Osteoblast (primary cell): ENCODE measurements at places on chromosomes 5 and 9.

GRCh38 chr5:149411738-149412519 lies 32.8 kb upstream of the IL17B start:
- no peak overlapping the region for H3K4me3 ChIP-seq
- no peaks in the 10 kb centered on the region for H3K27me3 ChIP-seq
- H3K4me1 ChIP-seq, result peaks cover 87% of the 10 kb centered on the region
- DNase-seq, result no peak
- H3K27ac ChIP-seq, result peak overlapping the region; percentile 92

DNA sequence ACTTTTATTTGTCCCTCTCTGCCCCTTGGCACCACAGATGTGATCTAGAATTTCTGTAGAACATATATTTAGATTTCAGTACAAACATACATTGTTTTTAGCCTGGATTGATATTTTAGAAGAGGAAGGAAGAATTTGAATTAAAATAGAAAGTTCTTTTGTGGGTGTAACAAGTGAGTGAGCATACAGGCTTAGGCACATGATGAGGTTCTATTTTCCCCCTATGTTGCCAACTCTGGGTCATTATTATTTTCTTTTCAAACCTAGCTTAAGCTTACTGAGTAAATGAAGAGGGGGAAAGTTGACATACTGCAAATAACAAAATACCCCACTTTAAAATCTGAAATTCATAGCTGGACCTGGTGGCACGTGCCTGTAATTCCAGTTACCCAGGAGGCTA lies 102.9 kb downstream of the GCNT1 start:
- peak overlapping the region; percentile 83 for H3K27ac ChIP-seq
- no peaks in the 10 kb centered on the region for H3K27me3 ChIP-seq

DNA sequence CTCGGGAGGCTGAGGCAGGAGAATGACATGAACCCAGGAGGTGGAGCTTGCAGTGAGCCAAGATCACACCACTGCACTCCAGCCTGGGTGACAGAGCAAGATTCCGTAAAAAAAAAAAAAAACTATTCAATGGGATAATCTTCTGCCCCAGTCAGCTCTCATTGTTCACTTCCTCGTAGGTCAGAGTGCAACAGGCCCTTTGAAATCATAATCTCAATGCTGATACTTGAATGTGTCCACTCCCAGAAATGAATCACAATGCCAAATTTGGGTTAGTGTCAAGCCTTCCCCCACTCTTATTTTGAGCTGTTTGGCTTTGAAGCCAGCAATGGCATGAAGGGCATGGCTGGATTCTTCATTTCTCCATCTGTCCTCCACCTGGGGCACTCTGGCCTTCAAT lies 610.3 kb upstream of the KLF4 start:
- H3K4me1 ChIP-seq, result no peaks in the 10 kb centered on the region
- DNase-seq, result no peak
- no peaks in the 10 kb centered on the region for H3K36me3 ChIP-seq
- no peaks in the 10 kb centered on the region for H3K27me3 ChIP-seq
- no peak overlapping the region for H3K4me3 ChIP-seq

GRCh38 chr5:136082390-136083193 lies 50.1 kb upstream of the SMAD5 start:
- DNase-seq, result peak; percentile 78
- peaks cover 3% of the 10 kb centered on the region for H3K4me1 ChIP-seq
- no peak overlapping the region for H3K4me3 ChIP-seq

GRCh38 chr9:136007934-136008692 lies 46.9 kb upstream of the UBAC1 start:
- H3K4me3 ChIP-seq, result no peak overlapping the region
- H3K4me1 ChIP-seq, result peaks cover 7% of the 10 kb centered on the region
- H3K27me3 ChIP-seq, result no peaks in the 10 kb centered on the region
- DNase-seq, result peak; percentile 99
- H3K27ac ChIP-seq, result no peak overlapping the region

DNA sequence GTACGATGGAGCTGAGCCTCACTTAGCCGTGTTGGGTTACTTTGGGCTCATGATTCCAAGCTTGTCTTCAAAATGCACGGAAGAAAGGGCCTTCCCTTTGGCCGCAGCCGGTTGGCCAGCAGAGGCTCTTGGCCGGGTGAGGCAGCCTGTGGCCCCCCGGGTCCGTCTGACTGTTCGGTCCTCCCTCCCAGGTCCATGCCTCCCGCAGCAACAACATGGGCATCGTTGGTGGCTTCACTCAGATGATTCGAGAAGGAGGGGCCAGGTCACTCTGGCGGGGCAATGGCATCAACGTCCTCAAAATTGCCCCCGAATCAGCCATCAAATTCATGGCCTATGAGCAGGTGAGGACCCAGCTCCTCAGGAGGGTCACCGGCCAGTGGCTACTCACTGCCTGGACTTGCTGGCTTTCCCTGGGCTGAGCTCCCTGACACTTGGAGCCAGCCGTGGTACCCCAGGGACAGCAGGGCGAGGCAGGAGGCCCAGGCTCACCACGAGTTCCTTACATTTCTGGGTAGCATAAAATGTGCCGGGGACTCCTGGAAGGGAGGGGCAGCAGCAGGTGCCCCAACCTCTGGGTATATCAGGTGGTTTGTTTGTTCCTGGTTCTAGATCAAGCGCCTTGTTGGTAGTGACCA lies 21.9 kb downstream of the PTGES2 start:
- H3K4me3 ChIP-seq, result no peak overlapping the region
- H3K36me3 ChIP-seq, result peaks cover 70% of the 10 kb centered on the region
- no peak overlapping the region for H3K27ac ChIP-seq
- no peaks in the 10 kb centered on the region for H3K4me1 ChIP-seq

DNA sequence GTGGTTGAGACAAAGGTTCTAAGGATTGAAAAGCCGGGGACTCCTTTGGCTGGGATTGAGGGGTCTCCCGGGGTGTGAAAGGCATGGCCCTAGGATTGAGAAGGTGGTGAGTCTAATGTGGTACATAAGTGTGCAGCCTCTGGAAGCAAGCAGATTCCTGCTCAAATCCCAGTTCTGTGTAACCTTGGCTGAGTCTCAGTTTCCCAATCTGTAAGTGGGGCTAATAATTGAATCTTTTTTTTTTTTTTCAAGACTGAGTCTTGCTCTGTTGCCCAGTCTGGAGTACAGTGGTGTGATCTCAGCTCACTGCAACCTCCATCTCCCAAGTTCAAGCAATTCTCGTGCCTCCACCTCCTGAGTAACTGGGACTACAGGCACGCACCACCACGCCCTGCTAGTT lies 5.9 kb downstream of the SH2D3C start:
- no peak overlapping the region for H3K27ac ChIP-seq
- H3K4me3 ChIP-seq, result no peak overlapping the region
- no peak for DNase-seq
- H3K27me3 ChIP-seq, result peaks cover 4% of the 10 kb centered on the region

GRCh38 chr5:175222621-175223020 lies 221.4 kb downstream of the DRD1 start:
- no peaks in the 10 kb centered on the region for H3K36me3 ChIP-seq
- H3K4me1 ChIP-seq, result peaks cover 5% of the 10 kb centered on the region
- H3K4me3 ChIP-seq, result no peak overlapping the region
- DNase-seq, result peak; percentile 65

GRCh38 chr5:99070362-99070761 lies 141.6 kb upstream of the CHD1 start:
- H3K4me3 ChIP-seq, result no peak overlapping the region
- H3K4me1 ChIP-seq, result no peaks in the 10 kb centered on the region
- no peak for DNase-seq
- H3K27me3 ChIP-seq, result no peaks in the 10 kb centered on the region
- H3K36me3 ChIP-seq, result no peaks in the 10 kb centered on the region
